Stimulated activated naive B cell treated with anti-CD40 and anti-IgM and Interleukin-4, amounts not matched to agents 10 μg/mL and 1 μg/mL and 100 μg/mL, for 72 hours (primary cell): ENCODE measurements at places on chromosomes 7 and 10.

DNA sequence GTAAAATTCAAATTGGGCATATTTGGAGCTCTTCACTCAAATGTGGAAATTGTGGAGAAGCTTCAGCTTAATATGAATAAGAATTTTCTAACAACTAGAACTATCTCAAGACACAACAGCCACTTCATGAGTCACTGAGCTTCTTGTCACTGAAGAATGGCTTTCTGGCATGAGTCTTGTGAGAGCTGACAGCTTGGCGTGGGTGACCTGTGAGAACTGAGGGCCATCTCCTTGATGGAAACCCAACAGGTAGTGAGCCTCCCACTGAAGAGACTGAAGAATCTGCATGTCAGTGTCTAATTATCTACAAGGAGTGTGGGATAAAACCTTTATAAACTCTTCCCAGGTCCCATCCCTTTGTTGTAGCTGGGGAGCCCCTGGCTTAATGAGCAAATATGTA, 66.0 kb downstream of the CLEC2L start:
- H3K4me3 ChIP-seq: no peak overlapping the region
- DNase-seq: no peak
- H3K27ac ChIP-seq: no peak overlapping the region
- H3K27me3 ChIP-seq: no peaks in the 10 kb centered on the region

DNA sequence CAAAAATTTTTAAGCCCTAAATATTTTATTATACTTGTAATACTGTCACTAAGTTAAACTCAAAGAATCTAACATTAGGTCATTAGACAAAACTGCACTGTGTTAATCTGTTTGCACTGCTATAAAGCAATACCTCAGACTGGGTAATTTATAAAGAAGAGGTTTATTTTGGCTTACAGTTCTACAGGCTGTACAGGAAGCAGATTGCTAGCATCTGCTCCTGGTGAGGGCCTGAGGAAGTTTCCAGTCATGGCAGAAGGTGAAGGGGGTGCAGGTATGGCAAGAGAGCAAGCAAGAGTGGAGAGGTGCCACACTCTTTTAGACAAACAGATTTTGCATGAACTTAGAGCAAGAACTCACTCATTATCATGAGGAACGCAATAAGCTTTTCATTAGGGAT, 125.7 kb downstream of the IMMP2L start:
- no peak for DNase-seq
- H3K27me3 ChIP-seq: no peaks in the 10 kb centered on the region
- peaks cover 2% of the 10 kb centered on the region for H3K4me1 ChIP-seq

DNA sequence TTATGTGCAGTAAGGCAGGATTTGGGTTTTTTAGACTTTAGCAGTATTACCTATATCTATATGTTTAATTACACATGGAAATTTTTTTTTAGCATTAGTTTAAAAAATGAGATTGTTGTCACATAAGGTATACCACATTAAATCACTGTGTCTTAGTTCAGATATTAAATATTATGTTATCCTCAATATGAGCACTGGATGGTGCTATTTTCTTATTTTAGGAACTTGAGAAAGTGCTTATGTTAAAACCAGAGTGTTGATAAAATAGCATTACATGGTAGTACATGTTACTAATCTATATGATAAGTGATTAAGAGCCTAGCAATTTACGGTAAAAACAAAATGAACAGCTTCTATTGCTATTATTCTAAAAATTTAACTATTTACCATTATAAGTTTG, 28.8 kb downstream of the MIOS start:
- peaks cover 3% of the 10 kb centered on the region for H3K4me1 ChIP-seq
- no peak overlapping the region for H3K4me3 ChIP-seq
- DNase-seq: no peak
- H3K27me3 ChIP-seq: no peaks in the 10 kb centered on the region
- H3K36me3 ChIP-seq: peaks cover 22% of the 10 kb centered on the region
- H3K27ac ChIP-seq: no peak overlapping the region

DNA sequence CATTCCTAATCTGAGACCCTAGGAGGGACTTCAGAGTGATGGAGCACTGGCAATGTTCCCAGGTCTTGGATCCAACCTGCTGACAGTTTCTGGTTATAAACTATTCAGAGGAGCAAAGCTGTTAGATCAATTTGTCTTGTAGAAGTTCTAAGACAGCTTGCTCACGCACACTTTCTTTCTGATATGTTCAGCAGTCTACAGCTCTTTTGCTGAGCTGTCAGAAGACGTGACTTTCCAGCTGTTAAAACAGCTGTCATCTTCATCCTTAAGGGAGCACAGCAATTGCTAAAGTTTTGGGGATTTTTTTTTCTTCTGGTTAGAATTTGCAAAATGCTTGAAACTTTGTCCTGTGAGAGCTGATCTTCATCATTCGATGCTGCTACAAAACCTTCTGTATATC, 823.1 kb downstream of the SORCS1 start:
- no peaks in the 10 kb centered on the region for H3K27me3 ChIP-seq
- H3K4me3 ChIP-seq: no peak overlapping the region
- H3K4me1 ChIP-seq: no peaks in the 10 kb centered on the region
- H3K36me3 ChIP-seq: no peaks in the 10 kb centered on the region
- DNase-seq: no peak
- H3K27ac ChIP-seq: no peak overlapping the region

DNA sequence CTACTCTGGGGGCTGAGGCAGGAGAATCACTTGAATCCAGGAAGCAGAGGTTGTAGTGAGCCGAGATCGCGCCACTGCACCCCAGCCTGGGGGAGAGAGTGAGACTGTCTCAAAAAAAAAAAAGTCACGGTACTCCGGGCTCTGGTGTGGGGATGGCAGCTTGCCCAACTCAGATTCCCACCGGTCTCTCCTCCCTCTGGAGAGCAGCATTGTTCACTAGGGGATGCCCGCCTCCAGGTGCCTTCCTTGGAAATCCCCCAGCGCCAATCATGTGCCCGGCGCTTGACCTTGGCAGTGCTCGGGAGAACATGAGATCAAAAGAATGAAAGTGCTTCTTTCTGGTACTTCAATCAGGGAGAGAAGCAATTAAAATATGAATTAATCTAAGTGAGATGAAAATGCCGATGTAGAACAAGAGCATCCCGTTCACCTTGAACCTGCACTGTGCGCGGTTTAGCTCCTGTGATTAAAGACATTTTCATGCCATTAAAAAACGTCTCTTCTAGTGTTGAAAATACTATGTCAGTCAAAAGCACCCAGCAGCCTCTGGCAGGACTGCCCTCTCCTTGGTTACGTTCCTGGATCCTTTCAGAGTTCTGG, 1127.3 kb upstream of the AUTS2 start:
- H3K27ac ChIP-seq: no peak overlapping the region
- no peaks in the 10 kb centered on the region for H3K4me1 ChIP-seq
- DNase-seq: no peak

- H3K4me1 ChIP-seq: no peaks in the 10 kb centered on the region
Observed at GRCh38 chr10:90462749-90463470, 394.9 kb downstream of the HTR7 start.

DNA sequence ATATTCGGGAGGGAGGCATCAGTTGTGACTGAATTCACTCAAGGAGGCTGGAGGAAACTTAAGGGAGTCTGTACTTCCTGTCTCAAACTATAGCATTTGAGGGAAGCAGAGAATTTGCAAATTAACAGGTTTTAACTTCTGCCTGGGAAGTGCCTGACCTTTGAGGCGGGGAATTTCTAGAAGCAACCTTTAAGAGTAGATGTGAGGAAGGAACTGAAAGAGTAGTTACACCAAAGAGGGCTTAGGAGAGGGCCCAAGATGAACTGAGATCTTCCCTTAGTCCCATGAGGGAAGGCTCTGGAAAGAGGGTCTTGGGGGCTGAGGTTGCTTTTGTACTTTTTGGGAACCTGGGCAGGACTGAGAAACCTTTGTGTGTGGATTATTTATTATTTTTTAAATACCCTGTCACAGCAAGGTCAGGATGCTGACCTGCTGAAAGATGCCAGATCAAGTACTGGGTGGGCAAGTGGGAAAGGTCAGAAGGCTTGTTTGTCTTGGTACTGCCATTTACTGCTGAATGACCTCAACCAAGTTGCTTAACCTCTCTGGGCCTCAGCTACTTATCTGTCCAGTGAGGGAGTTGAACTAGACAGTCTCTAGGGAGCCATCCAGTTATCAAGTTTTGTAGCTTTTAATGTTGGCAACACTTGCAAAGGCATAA, 2.4 kb downstream of the GPR158 start:
- H3K27ac ChIP-seq: peak overlapping the region; percentile 92
- H3K4me3 ChIP-seq: peak overlapping the region; percentile 76
- DNase-seq: peak; percentile 36
- H3K27me3 ChIP-seq: peaks cover 60% of the 10 kb centered on the region
- H3K36me3 ChIP-seq: peaks cover 4% of the 10 kb centered on the region
- H3K4me1 ChIP-seq: peaks cover 28% of the 10 kb centered on the region

DNA sequence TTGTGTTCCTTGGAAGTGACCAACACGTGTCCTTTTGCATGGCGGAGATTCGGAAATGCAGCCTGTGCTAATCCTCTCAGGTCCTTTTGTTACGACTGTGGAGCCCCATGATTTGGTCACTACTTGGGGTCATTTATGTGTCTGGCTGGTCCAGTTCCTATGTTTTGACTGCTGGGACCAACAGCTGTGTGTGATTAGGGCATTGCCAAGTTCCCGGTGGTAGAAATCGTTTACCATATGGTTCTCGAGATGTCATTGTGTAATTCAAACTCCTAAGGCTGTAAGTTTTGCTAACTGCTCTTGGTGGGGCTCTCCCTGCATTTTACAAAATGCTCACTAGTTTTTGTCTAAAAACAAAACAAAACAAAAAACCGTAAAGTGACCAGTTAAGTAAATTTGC, 62.0 kb downstream of the CCNY start:
- H3K27me3 ChIP-seq: no peaks in the 10 kb centered on the region
- H3K36me3 ChIP-seq: peaks cover 5% of the 10 kb centered on the region
- no peak for DNase-seq

GRCh38 chr10:23293145-23293724, 51.4 kb downstream of the C10orf67 start:
- no peak for DNase-seq
- H3K27ac ChIP-seq: no peak overlapping the region
- no peaks in the 10 kb centered on the region for H3K4me1 ChIP-seq
- H3K27me3 ChIP-seq: peaks cover 25% of the 10 kb centered on the region
- H3K36me3 ChIP-seq: no peaks in the 10 kb centered on the region

DNA sequence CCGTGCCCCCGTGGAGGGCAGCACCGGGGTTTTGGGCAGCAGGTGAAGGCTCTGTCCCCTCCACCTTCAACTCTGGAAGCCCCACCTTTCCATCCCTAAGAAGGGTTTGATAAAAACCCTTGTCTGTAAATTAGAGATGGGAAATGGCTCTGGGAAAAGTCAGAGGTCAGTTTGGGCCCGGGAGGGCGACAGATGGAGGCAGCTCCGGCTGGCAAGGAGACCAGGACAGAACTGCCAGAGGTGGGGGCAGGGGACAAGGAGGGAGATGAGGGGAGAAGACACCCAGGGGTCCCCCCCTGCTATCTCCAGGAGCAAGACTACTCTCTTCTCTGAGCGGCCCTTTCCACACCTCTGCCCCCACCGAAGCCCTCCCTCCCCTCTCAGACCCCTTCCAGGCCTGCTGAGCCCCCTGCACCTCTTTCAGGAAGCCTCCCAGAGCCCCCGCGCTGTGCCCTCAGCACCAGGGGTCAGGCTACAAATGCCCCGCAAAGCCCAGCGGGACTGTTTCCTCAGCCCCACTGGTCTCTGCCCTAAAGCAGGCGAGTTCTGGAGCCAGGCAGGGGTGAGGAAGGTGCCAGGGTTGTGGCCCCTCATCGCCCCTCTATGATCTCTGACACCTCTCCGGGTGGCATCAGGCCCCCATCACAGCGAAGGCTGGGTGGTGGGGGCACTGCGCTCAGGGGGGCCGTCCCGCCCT, 980 bp upstream of the SH2B2 start:
- H3K27ac ChIP-seq: no peak overlapping the region
- H3K27me3 ChIP-seq: no peaks in the 10 kb centered on the region
- H3K36me3 ChIP-seq: no peaks in the 10 kb centered on the region
- peaks cover 36% of the 10 kb centered on the region for H3K4me1 ChIP-seq
- DNase-seq: no peak

- H3K36me3 ChIP-seq: no peaks in the 10 kb centered on the region
- H3K27me3 ChIP-seq: no peaks in the 10 kb centered on the region
- peak; percentile 35 for DNase-seq
- peak within 1 kb of the TSS; percentile 94 for H3K4me3 ChIP-seq
- H3K27ac ChIP-seq: peak within 1 kb of the TSS; percentile 94
- H3K4me1 ChIP-seq: peaks cover 2% of the 10 kb centered on the region
Observed at GRCh38 chr10:24723788-24724380, at the start of gene ARHGAP21. TSS of gene ARHGAP21 (minus strand) at chr10:24723887. CDS start at chr10:24721899, 1,988 bp downstream.

DNA sequence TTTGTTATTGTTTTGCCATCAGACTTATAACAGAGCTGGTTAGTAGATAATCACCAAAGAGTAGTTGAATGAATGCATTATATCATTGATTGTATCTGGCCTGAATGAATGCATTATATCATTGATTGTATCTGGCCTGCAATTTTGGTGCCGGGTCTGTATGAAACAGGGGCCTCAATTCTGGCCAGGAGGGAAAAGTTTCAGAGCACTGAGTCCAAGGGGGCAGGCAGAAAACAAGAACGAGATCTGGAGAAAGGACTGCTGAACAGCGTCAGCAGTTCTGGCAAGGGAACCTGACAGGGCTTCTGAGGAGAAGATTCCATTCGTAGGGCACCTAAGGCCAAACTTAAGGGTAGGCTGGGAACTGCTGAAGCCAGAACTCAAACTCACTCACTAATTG, 128.0 kb downstream of the SEMA3C start:
- H3K27ac ChIP-seq: no peak overlapping the region
- no peaks in the 10 kb centered on the region for H3K36me3 ChIP-seq
- H3K4me1 ChIP-seq: no peaks in the 10 kb centered on the region
- H3K27me3 ChIP-seq: no peaks in the 10 kb centered on the region
- DNase-seq: no peak
- no peak overlapping the region for H3K4me3 ChIP-seq

DNA sequence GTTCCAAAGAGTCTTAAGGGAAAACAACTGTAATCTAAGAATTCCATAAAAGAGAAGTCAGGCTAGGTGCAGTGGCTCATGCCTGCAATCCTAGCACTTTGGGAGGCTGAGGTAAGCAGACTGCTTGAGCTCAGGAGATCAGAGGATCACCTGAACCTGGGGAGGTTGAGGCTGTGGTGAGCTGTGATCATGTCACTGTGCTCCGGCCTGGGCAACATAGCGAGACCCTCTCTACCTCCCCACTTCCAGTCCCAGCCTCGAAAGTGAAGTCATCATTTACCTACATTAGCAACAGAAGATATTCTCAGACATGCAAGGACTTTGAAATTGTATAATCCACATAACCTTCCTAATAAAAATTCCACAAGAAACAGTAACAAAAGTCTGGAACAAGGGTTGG, 129.8 kb upstream of the DNAJB12 start:
- no peaks in the 10 kb centered on the region for H3K4me1 ChIP-seq
- DNase-seq: no peak
- no peak overlapping the region for H3K4me3 ChIP-seq
- no peak overlapping the region for H3K27ac ChIP-seq
- H3K36me3 ChIP-seq: peaks cover 3% of the 10 kb centered on the region

DNA sequence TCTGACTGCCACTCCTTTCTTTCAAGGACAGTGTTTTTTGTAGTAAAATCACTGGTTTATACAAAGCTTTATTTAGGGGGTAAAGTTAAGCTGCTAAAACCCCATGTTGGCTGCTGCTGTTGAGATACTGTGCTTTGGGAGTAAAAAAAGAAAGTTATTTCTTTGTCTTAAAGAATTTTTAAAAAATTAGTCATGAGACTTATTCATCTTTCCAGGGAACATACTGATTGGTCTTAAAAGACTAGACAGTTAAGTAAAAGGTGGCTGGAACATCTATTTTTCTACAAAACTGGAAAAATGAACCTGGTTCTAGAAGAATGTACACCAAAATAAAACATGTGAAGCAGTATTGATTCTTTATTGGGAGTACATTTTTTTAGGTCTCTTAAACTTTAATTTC, 20.6 kb downstream of the BBIP1 start:
- H3K27ac ChIP-seq: no peak overlapping the region
- no peak overlapping the region for H3K4me3 ChIP-seq
- DNase-seq: no peak
- H3K36me3 ChIP-seq: peaks cover 28% of the 10 kb centered on the region
- H3K27me3 ChIP-seq: no peaks in the 10 kb centered on the region
